ENCODE measurements at places on chromosomes 11 and 22.

DNA sequence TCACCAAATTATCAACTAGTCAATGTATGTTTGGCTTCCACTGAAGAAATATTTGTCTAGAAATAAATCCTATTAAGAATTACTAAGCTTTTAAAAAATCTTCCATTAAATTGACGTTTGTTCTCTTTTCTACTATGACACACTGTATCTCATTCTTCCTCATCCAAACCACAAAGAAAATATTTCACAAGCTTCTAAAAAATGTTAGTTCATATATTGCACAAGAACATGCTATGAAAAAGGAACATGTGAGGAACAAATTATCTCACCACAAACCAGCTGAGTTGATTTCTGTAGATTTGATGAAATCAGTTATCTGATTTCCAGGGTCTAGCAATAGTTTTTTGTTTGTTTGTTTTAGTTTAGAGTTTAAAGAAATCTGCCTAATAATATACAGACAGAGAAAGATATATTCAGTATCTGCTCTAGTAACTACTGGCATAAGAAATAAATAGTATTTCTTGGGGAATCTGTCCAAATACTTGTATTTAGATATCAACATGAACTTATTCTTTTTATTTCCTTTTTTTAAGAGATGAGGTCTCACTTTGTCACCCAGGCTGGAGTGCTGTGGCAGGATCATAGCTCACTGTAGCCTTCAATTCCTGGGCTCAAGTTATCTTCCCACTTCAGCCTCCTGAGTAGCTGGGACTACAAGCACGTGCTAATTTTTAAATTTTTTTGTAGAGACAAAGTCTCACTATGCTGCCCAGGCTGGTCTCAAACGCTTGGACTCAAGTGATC is 161.7 kb downstream of the ATG16L2 start:
- DNase-seq, result no peak

- DNase-seq, result no peak
These were observed 528.0 kb downstream of the SOX6 start for GRCh38 chr11:15828215-15828853.

GRCh38 chr22:40387746-40388145 is 17.4 kb downstream of the SGSM3 start:
- DNase-seq, result no peak

DNA sequence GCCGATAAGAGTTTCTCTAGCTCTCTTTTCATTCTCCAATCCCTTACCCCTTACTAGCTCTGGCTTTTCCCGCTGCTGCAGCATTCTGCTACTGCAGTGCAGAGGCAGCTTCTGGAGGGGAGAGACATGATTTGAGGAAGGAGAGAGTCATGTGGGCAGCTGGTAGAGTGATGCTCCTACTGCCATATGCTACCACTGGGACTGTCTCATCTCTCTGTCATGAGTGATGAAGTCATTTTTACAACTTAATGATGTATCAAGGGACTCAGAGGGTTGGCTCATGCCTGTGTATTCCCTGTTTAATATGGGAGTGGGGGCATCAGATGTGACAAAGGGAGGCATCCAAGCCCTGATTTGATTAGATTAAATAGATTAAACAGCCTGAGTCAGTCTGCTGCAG is 11.3 kb downstream of the SLC17A6 start:
- no peak for DNase-seq

DNA sequence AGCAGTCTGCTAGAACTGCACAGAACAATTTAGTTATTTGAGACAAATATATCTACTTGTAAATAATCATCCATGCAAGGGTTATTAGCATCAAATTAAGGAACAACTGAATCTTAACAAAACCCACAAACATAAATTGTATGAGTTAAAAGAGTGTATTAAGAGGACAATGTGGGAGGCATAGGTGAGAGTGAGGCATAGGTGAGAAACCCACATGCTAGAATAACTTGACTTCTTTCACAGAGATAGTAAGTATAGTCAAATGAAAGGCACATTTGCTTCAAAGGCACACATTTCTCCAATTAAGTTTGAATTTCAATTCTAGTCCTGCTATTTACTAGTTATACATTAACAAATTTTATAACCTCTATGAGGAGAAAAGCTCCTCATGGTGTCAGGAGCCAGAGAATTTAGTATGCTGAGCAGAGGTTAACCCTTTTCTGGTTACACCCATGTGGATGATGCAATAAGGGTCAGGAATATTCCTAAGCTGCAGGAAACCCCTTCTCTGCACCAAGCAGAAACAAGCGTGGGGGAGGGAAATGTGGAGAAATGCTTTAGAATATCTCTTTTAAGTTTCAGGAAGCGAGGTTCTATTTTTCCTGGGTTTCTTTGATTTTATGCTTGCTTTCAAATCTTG is 264.2 kb downstream of the GRM5 start:
- no peak for DNase-seq

- no peak for DNase-seq
These were observed 19.1 kb downstream of the MGAT3 start for GRCh38 chr22:39475902-39476301.

DNA sequence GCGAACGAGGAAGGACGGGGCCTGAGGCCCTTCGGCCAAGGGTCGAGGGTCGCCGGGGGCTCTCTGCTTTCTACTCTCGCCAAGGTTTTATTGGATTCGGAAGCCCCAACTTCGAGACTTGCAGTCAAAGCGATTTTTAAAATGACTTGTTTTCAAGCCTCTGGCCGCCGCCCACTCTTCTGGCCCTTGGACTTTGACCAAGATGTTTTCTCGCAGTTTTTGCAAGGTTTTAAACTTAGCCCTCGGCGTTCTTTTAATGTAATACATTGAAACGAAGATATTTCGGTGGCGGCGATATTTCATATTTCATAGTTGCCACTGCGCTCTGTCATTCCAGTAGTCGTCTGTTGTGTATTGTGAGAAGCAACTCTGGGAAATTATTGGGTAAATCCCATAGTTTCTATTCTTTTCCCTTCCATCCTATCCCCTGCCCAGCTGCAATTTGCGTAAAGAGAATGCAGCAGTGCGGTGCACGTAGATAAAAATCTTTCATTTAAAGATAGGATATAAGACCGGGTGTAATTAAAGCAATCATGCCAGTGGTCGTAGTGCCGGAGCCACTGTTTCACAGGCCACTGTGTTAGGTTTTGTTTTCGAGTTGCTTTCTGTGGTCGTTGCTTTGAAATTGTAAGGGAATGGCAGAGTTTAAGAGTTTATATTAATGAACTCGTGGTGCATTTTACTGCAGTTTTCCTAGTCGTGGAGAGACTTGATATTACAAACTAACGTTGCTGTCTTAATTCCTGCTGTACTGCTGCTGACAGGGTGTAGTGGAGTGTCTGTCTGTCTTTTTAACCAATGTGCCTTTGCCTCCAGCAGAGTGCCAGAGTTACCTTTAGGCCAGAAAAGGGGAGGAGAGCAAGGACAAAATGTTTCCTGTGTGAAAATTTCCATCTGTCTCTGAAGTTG is 702 bp downstream of the BIRC2 start:
- peak; percentile 53 for DNase-seq

GRCh38 chr11:116601814-116602636 is 170.8 kb downstream of the BUD13 start:
- DNase-seq, result no peak

DNA sequence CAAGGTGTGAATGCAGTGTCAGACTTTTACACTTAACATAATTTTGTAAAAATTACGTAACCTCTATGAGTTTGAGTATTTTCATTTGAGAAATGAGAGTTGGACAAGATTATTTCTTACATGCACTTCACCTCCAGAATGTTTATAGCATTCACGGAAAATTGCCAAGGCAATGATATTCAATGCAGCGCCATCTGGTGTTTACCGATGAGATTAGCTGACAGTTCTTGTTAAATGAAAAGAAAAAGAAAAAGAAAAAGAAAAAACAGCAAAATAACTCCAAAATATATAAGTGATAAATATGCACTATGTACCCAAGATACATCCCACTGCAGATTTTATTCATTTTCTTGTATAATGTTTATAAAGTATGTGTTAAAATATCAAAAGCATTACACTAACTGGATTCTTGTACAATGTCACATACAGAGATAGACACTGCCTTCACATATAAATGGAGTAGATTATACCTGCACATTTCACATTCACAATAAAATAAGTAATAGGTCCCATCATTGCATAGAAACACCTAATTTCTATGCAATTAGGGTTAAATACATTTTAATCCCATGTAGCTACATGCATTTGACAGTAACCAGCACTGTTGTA is 976.3 kb upstream of the FAT3 start:
- peak; percentile 8 for DNase-seq

DNA sequence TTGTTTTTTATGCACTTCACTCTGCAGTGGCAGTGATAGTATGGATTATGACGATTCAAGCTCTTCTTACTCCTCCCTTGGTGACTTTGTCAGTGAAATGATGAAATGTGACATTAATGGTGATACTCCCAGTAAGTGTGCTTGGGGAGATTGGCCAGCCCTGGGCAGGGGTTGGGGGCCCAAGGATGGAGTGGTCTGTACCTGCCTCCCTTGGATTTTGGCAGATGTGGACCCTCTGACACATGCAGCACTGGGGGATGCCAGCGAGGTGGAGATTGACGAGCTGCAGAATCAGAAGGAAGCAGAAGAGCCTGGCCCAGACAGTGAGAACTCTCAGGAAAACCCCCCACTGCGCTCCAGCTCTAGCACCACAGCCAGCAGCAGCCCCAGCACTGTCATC is 14.2 kb downstream of the MADD start:
- no peak for DNase-seq

GRCh38 chr11:79094616-79095015 is 346.2 kb downstream of the TENM4 start:
- DNase-seq, result peak; percentile 41

DNA sequence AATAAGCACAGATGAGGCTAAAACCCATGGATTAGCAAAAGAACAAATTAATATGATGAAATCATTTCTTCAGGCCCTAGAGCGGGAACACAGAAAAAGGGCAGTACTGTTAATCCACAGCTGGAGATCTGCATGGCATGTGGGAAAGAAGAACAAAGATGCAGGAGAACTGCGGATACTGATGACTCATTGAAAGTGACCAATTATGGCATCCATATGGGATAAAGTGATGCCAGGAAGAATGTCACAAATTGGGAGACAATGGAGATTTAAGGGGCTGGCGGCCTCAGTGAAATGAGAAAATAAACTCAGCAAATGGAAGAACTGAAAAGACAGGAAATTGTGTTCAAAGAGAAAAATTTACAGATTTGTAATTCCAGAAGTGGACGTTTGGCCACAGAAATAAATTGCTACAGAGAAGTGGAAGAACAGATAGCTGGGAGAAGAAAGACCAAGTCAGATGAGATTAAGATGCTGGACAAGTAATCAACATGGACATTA is 39.4 kb downstream of the SIK3 start:
- no peak for DNase-seq

- DNase-seq, result no peak
These were observed 156.3 kb downstream of the FAT3 start for GRCh38 chr11:92380882-92381281.

- no peak for DNase-seq
These were observed 55.1 kb downstream of the CEP164 start for GRCh38 chr11:117382746-117383145.

GRCh38 chr22:17890245-17890671 is 116.0 kb upstream of the BID start:
- DNase-seq, result no peak
